Right cardiac atrium (tissue), 5 donors: ENCODE measurements at places on chromosomes 13 and 19. TPM values are rescaled to one million over a fixed set of nuclear protein-coding genes. Genes with fewer than 3 reads are reported as not detected.
A peak's percentile ranks its signal among the peaks of the same experiment; 100 is the strongest.

DNA sequence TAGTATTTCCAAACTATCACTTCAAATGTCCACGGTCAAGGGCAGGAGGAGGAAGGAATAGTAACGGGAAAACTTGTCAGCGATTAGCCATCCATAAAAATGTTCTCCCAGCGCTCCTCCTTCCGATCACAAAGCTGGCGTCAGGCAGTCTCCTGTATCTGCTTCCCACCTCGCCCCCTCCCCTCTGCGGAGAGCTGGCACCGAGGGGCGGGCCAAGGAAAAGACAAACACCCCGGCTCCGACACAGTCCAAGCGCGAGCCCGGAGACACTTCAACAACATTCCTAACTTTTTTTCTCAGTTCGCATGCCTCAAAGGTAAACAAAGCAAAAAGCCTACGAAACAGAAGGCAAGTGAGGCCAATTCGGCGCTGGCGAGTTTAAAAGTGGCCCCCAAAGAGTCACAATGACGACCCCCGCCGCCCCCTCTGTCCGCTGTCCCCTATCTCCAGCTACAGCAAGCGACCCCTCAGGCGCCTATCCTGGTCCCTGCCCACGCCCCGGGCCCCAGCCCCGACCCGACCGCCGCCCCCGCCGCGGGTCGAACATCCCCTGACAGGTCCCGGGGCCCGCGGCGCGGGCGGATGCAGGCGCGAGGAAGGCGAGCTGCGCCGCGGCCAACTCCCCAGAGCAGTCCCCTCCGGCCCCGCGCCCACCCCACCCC, 736 bp downstream of the SMAD9 start:
- DNase-seq: peak; percentile 57

DNA sequence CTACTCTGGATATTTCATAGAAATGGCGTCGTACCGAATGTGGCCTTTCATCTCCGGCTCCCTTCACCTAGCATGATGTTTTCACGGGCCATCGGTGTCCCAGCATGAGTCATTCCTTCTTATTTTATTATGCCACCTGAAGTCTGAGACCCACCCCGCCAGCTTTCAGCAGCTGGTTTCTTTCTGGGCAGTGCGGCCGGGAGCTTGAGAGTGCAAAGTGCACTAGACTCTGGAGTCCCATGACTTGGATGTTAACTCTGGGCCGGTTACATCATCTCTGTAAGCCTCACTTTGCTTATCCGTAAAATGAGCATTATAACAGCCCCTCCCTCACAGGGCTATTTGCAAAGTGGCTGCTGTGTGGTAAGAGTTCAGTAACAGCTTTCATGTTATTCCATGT, 5.8 kb upstream of the KMT5C start:
- no peak for DNase-seq

DNA sequence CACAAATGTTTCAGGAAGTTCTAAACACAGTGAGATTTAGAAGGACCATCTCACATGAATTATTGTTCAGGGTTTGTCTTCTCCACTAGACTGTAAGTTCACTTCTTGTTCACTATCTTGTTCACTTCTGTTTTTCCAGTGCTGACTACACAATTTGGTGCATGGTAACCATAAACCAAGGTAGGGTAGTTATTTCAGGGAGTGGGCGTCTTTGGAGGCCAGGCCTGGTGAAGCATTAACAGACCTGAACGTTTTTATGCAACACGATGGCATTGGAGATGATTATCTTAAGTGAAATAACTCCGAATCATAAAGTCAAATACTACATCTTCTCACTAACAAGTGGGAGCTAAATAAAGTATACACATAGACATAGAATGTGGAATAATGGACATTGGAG, 14.4 kb upstream of the OXGR1 start:
- DNase-seq: no peak

GFY gene
- not detected for total RNA-seq

- no peak for DNase-seq
These were observed 672.8 kb downstream of the PCDH9 start for GRCh38 chr13:66557357-66557756.
